ENCODE measurements at places on chromosomes 7 and 10. TPM values are rescaled to one million over a fixed set of nuclear protein-coding genes. Genes with fewer than 3 reads are reported as not detected.
A peak's percentile ranks its signal among the peaks of the same experiment; 100 is the strongest.

GRCh38 chr7:77580762-77581350 lies 43.8 kb downstream of the PTPN12 start:
- no peak for DNase-seq

DNA sequence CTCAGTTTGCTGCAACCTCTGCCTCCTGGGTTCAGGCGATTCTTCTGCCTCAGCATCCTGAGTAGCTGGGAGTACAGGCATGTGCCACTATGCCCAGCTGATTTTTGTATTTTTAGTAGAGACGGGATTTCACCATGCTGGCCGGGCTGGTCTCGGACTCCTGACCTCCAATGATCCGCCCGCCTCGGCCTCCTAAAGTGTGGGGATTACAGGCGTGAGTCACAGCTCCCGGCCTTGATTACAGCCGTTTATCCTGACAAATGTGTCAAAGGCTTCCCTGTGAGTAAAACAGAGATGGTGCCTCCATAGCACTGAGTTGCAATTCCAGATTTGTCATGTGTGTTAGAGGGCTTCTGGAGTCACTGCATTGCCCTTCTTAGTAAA lies 273.7 kb downstream of the CCDC3 start:
- DNase-seq = no peak

Gene SND1
- 225 TPM for total RNA-seq

DNA sequence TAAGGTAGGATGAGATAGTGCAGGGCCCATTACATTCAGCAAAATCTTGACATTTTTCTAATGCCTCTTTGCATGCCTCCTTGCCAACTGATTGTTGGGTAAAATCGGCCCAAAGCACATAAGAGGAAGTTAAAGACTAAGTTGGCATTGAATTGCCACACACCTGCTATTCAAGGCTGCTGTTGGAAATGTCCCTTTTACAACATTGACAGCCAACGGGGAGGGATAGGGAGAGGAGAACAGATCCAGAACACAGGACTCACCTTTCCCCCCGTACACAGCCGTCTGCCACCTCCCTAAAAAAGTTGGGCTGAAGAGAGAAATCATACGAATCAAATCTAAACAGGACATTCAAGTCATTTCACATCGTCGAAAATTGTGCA lies 695 bp downstream of the FAM237B start:
- no peak for DNase-seq

- DNase-seq = no peak
These were observed 560.0 kb upstream of the GALNT17 start for GRCh38 chr7:70571961-70572360.

- DNase-seq = no peak
These were observed 69.9 kb downstream of the OAT start for GRCh38 chr10:124348801-124349200.

Gene CAMK1D
- 28.0 TPM for total RNA-seq

Gene TACC2
- total RNA-seq = not detected

Gene PTPN20
- total RNA-seq = not detected

Gene EN2
- not detected for total RNA-seq

Gene C10orf67
- not detected for total RNA-seq

- DNase-seq = no peak
These were observed 148.4 kb downstream of the TMEM26 start for GRCh38 chr10:61304746-61305145.

DNA sequence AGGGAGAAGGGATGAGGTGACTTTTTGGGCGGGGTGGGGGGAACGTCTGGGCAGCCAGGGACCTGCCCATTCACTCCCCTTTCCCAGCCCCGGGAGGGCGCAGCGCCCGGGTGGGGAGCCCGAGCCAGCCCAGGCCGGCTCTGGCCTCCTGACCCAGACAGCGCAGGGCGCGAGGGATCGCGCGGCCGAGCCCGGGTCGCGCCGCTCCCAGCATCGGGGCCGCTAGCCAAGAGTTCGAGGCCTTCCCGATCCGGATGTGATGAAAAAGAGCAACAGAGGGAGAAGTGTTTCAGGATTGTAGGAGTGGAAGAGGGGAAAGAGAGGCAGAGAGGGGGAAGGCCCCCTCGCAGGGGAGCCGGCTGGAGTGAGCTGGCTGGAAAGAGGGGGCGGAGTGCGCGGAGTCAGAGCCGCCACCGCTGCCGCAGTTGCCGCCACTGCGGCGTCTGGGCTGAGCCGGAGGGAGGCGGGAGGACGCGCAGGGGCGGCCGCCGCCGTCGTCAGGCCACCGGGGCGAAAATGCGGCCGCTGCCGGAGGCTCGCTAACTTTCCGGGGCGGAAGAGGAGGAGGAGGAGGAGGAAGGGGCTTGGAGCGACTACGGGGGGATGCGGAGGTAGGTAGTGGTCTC lies at the start of gene MDFIC:
Gene MDFIC, plus strand, starts transcription at position 69 of the 626 bp plus-strand sequence. CDS start 940 bp downstream, outside the sequence.
- DNase-seq = no peak

DNA sequence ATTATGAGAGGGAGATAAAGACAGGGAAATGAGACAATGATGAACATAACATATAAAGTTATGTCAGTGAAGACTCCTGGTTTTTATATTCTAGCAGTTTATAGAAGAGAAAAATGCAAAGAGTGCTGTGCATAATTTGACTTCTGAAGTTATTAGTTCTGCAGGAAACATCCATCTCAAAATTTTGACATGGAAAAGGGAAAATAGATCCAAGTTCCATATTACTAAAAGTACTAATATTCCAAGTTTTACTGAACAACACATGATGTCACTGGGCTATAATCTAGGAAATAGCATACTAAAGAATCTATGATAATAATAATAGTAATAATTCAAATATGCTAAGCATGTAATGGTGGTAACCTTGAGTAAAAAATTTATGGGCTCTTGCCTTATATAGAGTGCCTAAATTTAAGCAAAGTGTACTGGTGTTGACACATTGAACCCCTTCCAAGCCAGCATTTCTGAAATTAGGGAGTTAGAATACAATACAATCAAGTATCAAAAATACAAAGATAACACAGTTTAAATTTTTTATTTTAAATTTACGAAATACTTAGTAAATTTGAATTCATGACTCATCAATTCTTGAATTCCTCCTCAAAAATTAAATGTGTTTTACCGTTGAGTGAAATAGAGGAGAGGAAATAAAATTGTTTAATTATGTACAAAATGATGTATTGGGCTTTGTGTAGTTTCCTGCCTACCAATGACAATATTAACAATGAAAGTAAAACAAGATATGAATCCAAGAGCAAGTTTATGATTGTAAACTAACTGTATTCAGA lies 102.8 kb upstream of the KCND2 start:
- DNase-seq = no peak

Gene SEPHS1
- 127 TPM for total RNA-seq

Gene TFPI2
- total RNA-seq = not detected

DNA sequence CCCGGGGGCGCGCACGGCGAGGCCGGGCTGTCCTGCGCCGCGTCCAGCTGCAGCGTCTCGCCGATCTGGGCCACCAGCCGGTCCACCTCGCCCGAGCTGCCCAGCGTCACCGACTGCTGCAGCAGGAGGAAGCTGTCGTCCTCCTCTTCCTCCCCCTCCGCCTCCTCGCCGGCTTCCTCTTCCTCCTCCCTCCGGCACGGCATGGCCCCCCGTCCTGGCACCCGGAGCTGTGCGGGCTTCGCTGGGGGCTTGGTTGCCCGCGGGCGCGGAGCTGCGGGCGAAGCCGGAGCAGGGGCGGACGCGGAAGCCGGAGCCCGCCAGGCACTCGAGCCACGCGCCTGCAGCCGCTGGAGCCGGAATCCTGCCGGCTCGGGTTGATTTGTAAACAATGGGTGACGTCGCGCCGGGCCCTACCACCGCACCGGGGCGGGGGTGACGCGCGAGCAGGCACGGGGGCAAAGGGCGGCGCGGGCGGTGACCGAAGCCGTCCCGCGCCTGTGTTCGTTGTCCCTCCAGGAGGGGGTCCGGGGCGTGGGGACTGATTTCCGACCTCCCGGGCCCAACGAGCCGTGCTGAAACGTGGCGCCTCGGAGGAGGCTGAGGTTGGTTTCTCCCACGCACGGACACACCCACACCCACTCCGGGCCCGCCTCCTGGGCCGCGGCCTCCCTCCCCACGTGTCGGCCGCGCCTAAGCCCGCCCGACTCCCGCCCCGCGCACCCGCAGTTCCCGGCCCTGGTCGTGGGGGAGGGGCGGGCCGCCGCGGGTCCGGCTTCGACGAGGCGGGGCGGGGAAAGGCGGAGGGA lies at the start of gene FRAT2:
Gene FRAT2, minus strand, starts transcription at position 360 of the 806 bp plus-strand sequence. Its CDS starts 157 bp downstream, at position 203.
- peak; percentile 93 for DNase-seq

Gene PTPRN2
- 0.35 TPM for total RNA-seq

DNA sequence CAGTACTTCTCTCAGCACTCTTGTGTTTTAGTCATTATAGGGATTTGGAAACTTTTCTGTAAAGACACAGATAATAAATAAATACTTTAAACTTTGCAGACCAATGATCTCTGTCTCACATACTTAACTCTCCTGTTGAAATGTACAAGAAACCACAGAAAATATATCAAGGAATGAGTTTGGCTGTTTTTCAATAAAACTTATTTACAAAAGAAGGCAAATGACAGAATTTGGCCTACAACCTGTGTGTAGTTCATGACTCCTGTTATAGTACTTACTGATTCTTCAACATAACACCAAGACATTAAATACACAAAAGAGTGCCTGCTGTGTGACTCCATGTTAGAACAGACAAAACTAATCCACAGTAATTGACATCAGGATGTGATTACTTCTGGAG lies 510.0 kb upstream of the PHF14 start:
- no peak for DNase-seq

DNA sequence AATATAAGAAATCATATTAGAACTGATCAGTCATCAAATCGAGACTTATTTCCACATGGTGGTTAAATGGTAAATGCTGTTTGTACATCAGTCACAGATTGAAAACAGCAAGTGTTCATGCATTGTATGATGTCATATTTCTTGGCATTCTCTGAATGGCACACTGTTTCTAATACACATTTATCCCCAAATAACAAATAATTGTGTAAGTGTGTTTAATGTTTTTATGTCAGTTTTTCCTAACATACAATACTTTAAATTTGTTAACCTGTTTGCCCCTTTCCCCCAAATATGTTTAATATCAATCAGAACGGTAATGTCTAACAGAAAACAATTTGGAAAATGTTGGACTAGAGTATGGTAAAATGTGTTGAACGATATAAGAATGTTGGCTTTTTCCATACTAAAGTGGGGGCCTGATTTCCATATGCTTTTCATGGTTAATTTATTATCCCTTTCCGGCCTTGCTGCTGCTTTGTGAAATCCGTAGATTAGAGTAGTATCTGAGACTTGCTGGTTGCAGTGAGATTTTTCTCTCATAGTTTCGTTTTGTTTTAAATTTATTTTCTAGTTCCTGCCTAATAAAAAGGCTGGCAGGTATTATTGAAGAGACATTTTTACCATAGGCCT lies 23.7 kb downstream of the RAB18 start:
- DNase-seq = no peak

DNA sequence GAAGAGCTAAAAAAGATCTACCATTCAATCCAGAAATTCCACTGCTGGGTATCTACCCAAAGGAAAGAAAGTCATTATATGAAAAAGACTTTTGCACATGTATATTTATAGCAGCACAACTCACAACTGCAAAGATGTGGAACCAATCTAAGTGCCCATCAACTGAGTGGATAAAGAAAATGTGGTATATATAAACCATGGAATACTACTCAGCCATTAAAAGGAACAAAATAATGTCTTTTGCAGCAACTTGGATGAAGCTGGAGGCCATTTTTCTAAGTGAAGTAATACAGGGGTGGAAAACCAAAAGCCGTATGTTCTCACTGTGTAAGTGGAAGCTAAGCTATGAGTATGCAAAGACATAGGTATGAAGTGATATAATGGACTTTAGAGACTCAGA lies 3.0 kb downstream of the ANXA7 start:
- DNase-seq = no peak

Gene DPYSL4
- total RNA-seq = not detected

DNA sequence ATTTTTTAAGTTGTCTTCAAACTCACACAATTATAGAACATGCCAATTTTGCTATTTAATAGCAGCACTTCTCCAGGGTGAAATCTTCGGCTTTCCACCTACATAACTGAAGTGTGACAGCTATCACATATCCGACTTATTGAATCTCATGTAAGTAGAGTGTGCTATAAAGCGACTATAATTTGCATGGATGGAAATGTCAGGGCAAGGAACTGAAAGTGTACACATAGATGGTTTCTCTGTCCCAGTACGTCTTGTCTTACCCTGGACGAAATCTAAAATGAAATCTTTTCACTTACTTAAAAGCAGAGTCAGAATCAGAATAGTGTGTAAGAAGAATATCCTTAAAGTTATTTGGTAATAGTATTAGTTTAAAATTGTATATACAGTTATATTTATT lies 132.3 kb downstream of the THSD7A start:
- no peak for DNase-seq

GRCh38 chr7:81873559-81873958 lies 103.7 kb upstream of the HGF start:
- DNase-seq = no peak

Gene TRA2A
- 129 TPM for total RNA-seq

Gene GDF10
- not detected for total RNA-seq

DNA sequence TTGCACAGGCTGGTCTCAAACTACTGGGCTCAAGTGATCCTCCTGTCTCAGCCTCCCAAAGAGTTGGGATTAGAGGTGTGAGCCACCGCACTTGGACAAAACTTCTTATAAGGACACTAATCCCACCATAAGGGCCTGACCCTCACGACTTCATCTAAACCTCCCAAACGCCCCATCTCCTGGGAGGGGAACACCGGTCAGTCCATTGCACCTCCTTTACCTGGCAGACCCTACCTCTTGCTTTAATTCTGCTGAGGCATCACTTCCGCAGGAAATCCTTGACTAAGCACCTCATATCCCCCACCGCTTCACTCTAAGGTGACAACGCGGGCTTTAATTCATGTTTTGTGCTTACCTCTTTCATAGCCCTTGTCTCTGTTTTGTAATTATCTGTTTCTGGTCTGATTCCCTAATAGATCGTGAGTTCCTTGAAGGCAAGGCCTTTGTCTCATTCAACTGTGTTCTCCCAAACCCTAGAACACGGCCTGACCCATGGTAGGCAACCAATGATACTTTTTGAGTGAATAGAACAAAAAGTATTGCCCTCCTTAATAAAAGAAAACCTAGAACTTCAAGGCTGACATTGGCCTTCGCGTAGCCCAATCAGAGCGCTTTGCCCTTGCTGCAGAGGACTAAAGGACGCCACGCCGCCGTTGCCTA lies 481 bp upstream of the ZNF862 start:
- no peak for DNase-seq

- no peak for DNase-seq
These were observed 143.3 kb downstream of the CALN1 start for GRCh38 chr7:72268796-72269195.

GRCh38 chr10:119135513-119135881 lies 30.0 kb downstream of the SFXN4 start:
- DNase-seq = no peak

- DNase-seq = no peak
These were observed 15.2 kb upstream of the C10orf67 start for GRCh38 chr10:23359692-23360380.

DNA sequence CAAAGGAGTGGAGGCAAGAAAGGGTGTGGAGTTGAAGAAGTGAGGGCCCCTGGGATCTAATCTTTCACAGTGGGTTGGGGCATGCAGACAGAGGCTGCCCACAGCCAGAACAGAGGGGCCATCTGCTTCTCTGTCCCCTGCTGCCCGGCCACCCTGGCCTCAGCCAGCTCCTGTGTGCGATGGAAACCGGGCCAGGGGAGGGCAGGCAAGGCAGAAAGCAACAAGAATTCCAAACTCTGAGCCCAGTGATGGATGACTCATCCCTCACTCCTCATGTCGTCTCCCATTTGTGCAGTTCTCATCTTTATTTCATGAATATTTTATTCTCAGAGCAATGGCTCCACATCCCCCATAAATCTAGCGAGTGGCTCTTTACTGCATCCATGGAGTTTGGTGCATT lies 757.1 kb downstream of the GRID1 start:
- DNase-seq = no peak

GRCh38 chr10:50620899-50621298 lies 2.9 kb downstream of the SGMS1 start:
- peak; percentile 30 for DNase-seq

Gene SFRP4
- total RNA-seq = not detected
